ENCODE measurements at places on chromosomes 16 and 17.

DNA sequence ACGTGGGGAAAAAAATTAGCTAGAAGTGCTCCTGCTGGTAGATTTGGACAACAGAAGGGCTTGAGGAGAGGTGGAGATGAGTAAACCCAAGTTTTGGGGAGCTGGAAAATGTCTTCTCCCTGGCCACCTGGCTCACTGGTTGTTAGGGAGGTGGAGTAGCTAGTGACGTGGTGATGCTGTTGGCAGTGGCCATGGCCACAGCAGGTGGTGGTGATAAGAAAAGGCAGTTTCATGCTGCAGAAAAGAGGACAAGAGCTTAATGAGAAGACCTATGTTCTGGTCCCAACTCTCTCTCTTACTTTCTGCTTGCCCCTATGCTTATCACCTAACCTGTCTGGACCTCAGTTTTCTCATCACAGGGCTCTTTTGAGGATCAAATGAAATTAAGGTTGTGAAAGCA lies 223.5 kb upstream of the N4BP1 start:
- no peak for DNase-seq

DNA sequence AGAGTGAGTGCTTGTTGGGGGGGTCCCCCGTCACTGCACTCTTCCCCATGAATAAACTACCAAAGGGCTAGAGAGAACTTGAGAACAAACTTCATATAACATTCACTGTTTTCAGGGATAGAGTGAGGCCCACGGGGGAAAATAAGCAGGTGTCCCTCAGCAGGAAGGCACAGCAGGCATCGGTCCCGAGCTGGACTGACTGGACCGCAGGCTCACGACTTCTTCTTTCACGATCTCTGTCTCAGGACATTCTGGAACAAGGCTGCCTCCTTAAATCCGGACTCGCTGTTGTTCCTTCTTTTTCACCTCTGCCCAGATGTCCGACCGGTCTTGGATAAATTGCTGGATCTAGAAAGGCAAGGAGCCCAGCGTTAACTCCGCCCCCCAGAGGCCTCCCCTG lies 14.8 kb downstream of the CCDC42 start:
- DNase-seq, result no peak

GRCh38 chr17:67074781-67075180 lies 30.4 kb downstream of the CACNG1 start:
- no peak for DNase-seq

DNA sequence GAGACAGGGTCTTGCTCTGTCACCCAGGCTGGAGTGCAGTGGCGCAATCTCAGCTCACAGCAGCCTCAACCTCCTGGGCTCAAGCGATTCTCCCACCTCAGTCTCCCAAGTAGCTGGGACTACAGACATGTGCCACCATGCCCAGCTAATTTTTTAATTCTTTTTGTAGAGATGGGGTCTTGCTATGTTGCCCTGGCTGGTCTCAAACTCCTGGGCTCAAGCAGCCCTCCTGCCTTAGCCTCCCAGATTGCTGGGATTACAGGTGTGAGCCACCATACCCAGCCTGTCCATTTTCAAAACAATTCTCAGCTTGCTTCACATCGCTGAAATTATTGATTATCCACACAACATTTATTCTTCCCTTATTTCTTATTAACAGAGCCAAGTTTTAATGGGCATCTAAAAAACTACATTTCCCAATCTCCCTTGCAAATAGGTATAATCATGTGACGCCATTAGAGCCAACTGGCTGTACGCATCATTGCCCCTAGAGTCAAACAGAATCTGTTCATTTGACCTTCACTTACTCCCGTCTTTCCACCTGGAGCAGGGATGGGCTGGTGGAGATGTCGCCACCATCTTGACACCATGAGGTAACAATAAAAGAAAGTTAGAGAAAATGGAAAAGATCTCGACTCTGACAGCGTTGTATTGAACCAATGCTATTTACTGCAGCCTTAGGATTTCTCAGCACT lies 148.0 kb upstream of the FOXF1 start:
- no peak for DNase-seq

DNA sequence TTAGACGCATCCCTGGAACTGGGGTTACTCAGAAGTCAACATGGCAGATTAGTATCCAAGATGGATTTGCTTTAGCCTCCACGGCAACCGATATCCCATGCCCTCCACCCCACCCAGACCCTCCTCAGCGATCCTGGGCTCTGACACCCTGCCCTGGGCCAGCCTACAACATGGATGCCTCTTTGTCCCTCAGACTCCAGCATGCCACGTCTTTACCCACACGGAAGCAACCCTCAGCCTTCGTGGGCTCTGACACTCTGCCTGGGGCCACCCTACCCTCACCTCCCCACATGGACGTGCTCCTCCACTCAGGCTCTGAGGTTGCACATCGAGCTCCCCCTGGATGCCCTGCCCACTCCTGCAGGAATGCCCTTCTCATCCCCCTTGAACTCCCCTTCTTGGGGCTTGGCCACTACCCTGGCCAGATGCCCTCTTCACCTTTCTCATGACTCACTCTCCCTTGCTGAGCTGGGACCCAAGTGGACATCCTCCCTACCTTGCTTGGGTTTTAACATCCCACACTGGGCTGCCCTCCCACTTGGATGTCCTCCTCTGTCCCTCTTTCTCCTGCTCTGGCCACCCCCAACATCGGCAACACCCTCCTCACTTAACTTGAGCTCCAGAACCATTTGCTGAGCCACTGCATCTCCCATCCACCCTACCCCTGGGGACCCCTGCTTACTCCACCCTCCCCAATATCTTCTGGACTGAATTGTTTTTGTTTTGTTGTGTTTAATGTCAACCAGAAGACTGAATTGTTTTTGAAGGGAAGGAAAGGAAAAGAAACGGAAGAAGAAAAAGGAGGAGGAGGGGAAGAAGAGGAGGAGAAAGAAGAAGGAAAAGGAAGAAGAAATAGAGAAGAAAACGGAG lies 18.3 kb upstream of the TMEM92 start:
- DNase-seq, result no peak

DNA sequence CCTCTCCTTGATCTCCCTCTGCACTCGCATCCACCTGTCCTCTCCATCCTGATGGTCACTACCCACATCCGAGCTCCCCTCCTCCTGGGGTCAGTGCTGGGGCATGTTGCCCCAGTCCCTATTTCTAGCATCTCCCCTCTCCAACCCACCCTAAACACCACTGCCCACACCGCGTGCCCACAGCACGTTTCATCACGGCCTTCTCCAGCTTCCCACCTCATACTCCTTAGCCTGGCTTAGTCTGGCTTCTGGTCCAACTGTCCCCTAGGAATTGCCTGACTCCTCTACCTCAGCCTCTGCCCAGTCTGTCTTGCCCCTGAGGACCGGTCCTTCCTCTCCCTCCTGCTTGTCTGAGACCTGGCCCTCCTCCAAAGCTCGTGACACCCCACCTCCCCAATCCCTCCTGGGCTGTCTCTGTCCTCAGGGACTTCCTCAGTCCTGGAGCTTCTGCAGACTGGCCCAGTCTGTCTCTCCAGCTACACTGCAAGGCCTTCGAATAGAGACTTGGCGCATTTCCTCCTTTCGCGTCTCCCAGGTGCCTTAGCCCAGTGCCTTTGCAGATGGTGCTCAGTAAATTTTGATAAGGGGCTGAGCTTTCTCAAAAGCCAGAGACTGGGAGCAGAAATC lies 4.9 kb downstream of the ALOX15 start:
- DNase-seq, result no peak

DNA sequence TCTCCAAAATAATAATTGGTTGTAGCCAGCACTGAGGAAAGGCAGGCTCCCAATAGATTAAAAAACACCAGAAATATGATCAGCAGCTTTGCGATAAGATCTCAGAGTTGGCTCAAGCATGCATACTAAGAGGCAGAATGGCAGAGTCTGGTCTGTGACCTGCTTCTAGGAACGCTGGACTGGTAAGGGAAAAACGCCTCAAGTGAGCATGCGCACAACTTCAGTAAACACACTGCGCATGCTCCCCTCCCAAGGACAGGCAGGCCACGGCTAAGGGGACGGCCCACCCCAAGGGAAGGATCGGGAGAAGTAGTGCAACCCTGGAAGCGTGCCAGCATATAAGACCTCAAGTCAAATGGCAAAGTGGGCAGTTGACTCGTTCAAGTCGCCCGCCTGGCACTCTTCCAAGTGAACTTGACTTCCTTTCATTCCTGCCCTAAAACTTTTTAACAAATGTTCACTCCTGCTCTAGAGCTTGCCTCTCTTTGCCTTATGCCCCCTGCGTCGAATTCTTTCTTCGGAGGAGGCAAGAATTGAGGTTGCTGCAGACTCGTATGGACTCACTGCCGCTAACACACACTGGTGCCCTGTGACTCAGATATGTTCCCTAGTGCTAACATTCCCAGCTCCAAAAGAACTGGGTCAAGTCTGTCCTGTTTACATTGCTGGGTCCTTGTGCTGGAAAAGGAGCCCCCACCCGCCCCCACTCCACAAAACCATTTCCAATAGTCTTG lies 22.4 kb upstream of the PRM1 start:
- DNase-seq, result no peak

GRCh38 chr17:73841431-73842060 lies 197.3 kb upstream of the SDK2 start:
- DNase-seq, result no peak

- DNase-seq, result no peak
Measured at GRCh38 chr16:66427036-66427860, at the start of gene BEAN1. Gene BEAN1, plus strand, starts transcription at chr16:66427295. Its CDS starts 10,382 bp downstream, at chr16:66437677.

DNA sequence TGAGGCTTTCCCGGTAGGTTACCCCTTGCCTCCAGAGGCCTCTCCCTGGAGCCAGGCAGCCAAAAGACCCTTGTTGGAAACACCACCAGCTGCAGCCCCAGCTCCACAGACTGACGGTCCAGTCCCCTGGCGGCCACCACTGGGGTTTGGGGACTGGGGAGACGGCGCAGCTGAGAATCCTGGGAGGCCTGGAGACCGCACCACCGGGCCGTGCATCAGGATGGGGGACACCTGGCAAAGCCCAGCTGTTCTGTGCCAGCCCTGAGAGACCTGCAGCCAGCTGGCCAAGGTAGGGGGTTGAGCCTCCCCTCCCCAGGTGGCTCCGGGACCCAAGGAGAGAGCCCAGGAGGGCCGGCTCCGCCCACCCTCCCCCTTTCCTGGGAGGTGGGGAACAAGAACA lies 8.3 kb upstream of the SLC38A10 start:
- no peak for DNase-seq

- DNase-seq, result no peak
Measured at GRCh38 chr16:82421851-82422250, 204.9 kb upstream of the CDH13 start.

DNA sequence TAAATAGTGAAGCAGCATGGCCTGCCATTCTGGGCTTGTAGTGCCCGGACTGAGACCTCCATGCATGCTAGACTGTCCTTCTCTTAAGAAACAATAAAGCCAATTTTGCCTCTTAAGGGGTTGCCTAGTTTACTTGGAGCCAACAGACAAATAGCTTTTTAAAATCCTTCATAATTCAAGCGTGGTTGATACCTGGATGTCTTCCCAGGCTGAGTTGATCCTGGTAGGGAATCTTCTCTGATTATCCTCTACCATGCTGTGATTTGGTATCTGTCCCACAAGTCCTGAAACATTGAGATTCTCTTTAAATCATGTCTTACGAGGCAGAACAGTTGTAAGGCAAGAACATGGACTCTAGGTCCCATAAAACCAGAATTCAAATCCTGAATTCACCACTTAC lies 359.6 kb upstream of the CCL2 start:
- no peak for DNase-seq

DNA sequence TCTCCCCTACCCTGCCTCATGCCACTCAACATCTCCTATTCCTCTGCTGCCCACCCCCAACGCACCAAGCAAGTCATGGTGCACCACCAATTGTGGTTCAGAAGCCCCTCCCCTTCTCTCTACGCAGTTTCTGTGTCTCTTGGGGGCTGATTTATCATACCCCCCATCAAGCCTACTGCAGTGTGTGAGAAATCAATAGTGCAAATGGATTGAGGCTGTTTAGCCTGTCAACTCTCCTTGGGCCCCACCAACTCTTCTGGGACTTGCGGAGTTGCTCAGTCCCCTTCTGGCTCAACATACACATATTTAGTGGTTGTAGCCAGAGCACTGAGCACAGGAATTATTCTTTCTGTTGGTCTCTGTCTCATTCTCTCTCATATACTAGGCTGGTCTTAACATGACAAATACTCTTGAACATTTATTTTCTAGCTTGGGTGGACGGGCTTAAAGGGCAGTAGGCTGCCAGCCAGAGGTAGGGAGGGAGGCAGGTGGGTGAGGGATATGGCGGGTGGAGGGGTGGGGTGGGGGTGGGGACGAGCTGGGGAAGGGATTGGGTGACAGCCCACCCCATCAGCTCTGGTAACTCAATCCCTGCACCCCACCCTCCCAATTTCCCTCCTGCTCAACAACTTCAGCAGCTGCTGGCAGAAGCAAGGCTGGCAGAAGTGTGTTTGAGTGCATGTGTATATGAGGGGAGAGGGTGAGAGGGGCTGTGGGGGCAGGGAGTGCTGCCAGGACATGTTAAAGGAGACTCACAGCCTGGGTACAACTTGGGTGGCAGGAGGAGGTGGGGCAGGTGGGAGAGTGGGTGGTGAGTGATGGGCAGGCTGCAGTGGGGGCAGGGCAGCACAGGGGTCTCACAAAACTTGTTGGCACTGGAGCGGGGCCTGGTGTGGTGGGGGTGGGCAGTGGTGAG lies 4.9 kb downstream of the RARA start:
- DNase-seq, result no peak

- no peak for DNase-seq
Measured at GRCh38 chr16:51655249-51655648, 504.2 kb upstream of the SALL1 start.

GRCh38 chr17:6245301-6246177 lies 175.4 kb downstream of the WSCD1 start:
- no peak for DNase-seq

GRCh38 chr17:54237911-54238515 lies 415.3 kb downstream of the KIF2B start:
- no peak for DNase-seq

GRCh38 chr17:49547566-49547965 lies 28.1 kb upstream of the NXPH3 start:
- DNase-seq, result no peak

DNA sequence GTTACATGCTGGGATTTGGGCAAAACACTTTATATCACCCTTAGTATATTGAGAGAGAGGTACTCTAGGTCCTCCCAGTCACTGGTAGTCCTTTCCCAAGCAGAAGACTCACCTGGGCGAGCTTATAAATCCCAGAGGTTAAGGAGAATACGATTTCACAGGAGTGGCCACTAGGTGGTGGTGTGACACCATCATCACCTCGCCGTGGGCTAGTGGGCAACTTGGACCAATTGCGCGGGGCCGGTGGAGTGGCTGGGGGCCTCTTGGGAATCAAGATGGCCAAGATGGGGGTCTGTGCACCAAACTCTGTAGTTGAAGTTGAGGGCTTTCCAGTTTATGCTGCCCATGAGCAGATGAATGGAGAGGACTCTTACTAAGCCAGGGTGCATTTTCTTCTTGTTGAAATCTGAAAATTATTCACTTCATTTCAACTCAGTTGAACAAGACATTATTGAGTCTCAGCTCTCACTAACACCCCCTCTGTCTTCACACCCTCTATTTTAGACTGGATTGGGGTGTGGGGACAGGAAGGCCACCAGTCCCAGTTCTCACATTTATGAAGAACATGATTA lies 38.2 kb upstream of the PIRT start:
- DNase-seq, result no peak

DNA sequence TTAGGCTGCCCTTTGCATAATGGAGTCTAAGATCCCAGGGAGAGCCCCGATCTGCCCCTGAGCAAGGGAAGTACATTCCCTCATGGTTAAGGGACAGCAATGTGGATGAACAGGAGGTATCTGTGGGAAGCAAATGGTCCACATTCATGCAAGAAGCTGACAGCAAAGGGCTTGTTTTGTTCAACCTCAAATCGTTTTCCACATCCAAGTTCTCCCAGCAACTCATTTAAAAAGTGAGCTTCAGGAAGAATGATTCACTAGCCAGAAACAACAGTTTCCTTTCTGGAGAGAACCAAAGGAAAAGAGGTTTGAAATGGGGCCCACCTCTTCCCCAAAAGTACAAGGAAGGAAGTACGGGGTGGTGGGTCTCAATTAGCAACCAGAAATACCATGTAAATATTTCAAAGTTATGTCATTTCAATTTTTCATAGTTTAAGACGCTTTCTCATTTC lies 9.4 kb downstream of the HSPB9 start:
- no peak for DNase-seq

All from activated T-helper 1 cell treated with Interleukin-2 at 50 U/mL for 16 hours (primary cell).